Cortex of kidney (tissue), 1 donor: ENCODE measurements at places on chromosomes 2 and 18.

GRCh38 chr2:76667821-76668271 lies 854.3 kb downstream of the LRRTM4 start:
- no peak for DNase-seq

GRCh38 chr2:21261591-21261990 lies 137.8 kb downstream of the TDRD15 start:
- DNase-seq = no peak

DNA sequence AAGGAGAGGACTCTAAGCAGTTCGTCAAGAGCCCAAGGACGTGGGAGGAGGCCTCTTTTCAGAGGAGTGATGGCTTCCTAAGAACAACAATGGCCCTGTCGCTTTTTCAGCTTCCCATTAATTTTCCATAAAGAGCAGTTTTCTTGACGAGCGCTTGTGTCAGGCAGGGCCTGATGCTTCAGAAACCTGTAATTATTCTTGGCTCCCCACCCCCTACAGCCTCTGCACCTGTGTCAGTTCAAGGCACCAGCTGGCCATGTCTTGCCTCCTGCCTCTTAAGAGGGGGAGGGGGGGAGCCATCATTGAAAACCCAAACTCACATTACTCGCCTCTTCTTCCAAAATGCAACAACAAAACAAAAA lies 32.3 kb downstream of the KLF7 start:
- no peak for DNase-seq

GRCh38 chr2:157269060-157269459 lies 11.6 kb downstream of the GALNT5 start:
- DNase-seq = no peak

DNA sequence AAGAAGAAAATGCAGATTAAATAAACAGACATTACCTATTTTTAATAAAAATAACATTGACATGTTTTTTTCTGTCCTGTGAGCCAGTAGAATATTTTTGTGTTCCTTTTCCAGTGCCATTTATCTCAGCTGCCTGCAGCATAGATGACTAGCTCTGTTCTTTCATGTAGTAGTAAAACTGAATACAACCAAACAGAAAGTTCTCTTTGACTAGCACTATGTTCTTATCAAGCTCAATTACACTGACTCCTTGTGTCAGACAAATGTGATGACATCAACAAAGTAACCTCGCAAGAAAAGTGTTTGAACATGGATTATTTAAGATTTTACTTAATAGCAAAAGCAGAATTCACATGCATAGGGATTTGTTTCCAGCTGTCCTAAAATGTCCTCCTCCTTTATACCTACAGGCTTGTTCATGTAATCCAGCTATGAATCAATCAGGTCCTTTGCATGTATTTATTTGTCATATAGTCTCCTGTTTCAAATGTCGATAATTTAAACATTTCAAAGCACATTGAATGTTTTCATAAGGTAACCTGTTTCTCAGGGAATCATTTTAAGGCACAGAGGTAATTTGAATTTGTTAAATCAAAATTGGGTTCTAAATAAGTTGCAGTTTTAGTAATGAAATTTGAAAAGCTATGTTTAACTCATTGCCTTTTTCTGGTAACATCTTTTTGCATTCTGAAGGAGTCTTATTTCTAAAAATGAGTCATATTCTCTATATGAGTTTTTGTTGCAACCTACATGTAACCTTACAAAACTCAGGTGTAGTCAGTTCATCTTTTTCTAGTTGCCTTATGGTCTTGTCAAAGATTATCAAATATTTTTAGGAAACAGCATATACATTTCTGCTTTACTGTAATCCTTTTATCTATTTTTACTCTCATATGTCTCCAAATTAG lies 215.3 kb upstream of the GULP1 start:
- DNase-seq = no peak

DNA sequence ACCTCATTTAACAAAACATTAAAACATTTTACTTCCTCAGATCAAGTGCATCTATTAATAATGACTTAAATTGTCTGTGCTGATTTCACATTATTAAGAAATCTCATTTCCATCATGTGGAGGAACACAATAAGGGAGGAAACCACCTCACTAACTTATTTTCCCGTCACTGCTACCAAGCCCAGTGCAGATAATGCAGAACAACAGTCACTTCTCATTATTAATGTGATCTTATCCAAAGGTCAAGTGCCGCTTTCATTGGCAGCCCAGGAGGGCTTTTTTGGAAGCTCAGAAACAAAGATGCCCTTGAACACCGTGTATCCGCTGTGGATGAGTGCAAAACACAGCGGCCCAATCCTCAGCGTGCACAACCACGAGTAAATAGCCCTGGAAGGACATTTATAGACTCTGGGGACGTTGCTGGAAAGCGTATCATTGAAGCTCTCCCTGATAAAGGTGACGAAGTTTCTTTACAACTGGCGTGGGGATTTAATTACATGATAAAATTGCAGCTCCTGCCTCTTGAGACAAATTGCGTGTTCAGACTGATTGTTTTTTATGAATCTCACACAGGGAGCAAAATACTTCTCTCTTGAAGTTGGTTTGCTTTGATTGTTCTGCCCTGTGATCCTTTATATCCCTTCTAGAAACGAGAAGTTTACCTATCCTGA lies 13.2 kb downstream of the ASB18 start:
- no peak for DNase-seq

- no peak for DNase-seq
Observed at GRCh38 chr2:154484338-154485099, 214.0 kb upstream of the KCNJ3 start.

DNA sequence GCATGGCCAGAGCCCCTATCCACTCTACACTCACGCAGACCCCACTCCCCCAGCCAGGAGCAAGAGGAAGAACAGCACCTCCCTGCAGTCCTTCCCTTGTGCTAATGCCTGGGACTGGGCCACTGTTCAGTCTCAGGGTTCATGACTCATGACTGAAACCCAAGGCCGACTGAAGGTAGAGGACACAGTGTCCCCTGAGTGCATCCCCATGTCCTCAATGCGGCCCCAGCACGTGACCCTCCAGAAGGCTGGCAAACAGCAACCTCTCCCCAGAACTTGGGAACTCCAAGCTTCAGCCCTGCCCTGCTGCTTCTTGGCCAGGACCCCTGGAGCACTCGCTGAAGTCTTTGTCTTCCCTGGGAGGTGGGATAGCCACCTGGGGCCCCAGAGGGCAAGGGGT lies 6.0 kb upstream of the ADRA2B start:
- no peak for DNase-seq

GRCh38 chr18:46158499-46158898 lies 54.3 kb downstream of the HAUS1 start:
- no peak for DNase-seq

GRCh38 chr2:67164771-67165522 lies 232.2 kb upstream of the ETAA1 start:
- DNase-seq = no peak

DNA sequence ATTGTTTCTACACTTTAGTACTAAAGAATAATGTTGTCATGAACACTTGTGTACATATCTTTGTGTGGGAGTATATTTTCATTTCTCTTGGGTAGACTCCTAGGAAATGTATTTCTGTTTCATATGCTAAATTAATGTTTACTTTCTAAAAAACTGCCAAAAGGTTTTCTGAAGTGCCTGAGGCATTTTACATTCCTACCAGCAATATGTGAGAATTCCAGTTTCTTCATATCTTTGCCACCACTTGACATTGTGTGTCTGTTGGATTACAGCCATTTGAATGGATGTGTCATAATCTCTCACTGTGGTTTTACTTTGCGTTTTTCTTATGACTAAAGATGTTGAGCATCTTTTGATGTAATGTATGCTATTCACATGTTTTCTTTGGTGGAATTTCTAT lies 428.2 kb upstream of the KCNH7 start:
- no peak for DNase-seq

DNA sequence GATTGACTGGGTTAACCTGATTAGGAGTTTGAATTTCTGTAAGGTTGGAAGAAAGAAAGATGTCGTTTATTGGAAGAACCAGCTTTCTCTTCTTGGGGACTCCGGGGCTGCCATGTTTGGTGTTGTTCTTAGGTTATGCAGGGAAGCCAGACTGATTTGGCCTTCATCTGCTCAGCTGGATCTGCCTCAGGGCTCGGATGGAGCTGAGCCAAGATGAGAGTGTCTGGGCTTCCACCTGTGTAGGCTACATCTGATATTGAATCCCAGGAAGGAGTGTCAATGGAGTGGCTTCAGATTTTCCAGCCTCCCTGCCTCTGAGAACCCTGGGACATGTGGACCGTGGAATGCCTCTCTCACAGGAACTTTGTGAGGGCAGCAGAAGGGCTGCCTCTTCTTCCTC lies 126.1 kb downstream of the WDSUB1 start:
- DNase-seq = no peak

DNA sequence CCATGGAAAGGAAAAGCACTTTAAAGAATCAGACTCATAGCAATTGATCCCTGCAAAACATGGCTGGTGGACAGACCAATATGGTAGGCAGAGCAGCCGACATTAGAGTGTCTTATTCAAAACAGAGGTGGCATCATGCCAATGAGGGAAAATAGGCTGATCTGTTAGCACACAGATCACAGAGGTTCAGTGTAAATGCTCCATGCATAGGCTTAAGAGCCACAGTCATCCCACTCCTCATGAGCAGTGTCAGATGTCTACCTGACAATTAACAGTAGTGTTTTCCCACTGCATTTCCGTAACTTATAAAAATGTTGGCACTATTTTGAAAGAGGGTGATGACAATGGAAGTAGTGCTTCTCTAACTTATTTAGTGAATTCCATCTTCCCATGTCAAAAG lies 86.7 kb downstream of the SPATS2L start:
- DNase-seq = no peak

DNA sequence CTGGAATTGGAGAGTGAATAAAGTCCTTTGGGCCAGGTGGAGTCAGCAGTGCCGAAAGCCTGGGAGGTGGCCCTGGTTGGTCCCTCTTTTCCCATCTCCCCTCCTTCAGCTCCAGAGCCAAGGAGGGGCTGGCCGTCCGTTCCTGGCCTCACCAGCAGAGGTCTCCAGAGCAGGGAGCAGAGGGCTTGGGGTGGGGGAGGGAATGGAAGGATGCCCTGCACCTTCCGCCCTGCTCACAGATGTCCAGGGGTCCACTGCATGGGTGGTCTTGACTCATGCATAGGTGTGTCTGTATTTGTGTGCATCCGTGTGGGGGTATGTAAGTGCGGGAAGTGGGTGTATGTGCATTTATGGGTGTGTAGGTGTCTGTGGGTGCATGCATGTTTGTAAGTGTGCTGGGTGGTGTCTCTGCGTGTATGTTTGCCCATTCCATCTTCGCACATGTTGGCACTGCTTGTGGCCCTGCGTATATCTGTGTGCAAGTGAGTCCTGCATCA lies 201.8 kb downstream of the ZFP36L2 start:
- DNase-seq = no peak

- no peak for DNase-seq
Observed at GRCh38 chr2:134420920-134421319, 167.0 kb downstream of the MGAT5 start.

GRCh38 chr2:216546641-216547403 lies 48.2 kb downstream of the RPL37A start:
- no peak for DNase-seq

- no peak for DNase-seq
Observed at GRCh38 chr18:49630246-49630699, 68.4 kb downstream of the LIPG start.

- DNase-seq = no peak
Observed at GRCh38 chr2:226916669-226917068, 80.8 kb downstream of the RHBDD1 start.

- DNase-seq = no peak
Observed at GRCh38 chr2:175624211-175624761, 377.8 kb downstream of the LNPK start.

DNA sequence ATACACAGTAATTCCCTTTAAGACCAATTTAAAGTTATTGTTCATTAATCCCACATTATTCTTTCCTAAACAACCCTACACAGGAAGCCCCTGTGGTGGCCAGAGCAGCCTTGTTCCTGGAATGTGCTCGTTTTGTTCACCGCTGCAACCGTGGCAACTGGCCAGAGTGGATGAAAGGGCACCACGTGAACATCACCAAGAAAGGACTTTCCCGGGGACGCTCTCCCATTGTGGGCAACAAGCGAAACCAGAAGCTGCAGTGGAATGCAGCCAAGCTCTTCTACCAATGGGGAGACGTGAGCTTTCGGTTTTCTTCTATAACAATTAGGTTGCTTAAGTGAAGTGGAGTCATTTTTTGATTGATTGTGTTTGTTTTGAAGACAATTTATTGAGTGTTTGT lies 101.0 kb downstream of the UNC80 start:
- DNase-seq = no peak

DNA sequence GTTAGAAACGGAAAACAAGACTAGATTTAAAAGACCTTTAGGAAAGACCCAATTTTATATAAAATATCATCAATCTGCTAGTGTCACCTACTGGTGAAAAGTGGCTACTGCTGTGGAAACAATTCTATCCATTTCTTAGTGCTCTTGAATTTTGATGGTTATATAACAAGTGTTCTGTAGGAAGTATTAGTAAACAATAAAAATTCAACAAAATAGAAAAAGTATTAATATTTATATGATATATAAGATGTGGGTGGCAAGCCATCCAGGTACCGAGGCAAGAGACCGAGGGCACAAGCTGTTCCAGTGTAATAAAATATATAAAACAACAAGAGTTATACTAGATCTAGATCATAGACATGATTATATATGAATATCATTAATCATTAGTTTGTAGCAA lies 6.2 kb upstream of the TMEM87B start:
- no peak for DNase-seq

GRCh38 chr2:141610564-141611175 lies 520.1 kb downstream of the LRP1B start:
- DNase-seq = no peak

- no peak for DNase-seq
Observed at GRCh38 chr2:187847245-187848208, 293.3 kb upstream of the TFPI start.

DNA sequence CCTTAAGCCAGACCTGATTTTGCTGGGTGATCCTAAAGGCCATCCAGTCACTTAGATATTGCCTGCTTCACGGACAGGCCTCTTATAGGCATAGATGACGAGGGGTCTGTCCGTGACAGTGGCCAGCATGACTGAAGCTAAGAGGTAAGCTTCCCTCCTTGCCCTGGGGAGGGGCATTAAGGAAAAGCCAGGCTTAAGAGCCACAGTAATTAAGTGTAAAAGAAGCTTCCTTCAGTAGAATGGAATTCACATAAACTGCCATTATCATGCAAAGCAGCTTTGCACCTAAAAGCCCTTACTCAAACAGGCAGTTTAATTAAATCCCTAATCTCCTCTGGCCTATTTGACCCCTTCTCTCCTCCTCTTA lies 99.4 kb upstream of the PKDCC start:
- no peak for DNase-seq

GRCh38 chr18:63247506-63247905 lies 72.1 kb downstream of the BCL2 start:
- no peak for DNase-seq
